T-cell (primary cell): ENCODE measurements at places on chromosomes 1 and 21.

- DNase-seq: no peak
Measured at GRCh38 chr1:32766328-32766972, 50.7 kb downstream of the YARS1 start.

- no peak for DNase-seq
Measured at GRCh38 chr1:171581766-171582165, 40.3 kb upstream of the MYOCOS start.

- no peak for DNase-seq
Measured at GRCh38 chr1:208205216-208206013, 38.8 kb downstream of the PLXNA2 start.

- DNase-seq: no peak
Measured at GRCh38 chr1:63411066-63411465, 43.6 kb downstream of the ALG6 start.
